ENCODE measurements at places on chromosomes 7 and 10.

GRCh38 chr10:26448706-26449435, 10.7 kb downstream of the APBB1IP start:
- DNase-seq: no peak

- no peak for DNase-seq
These were observed 59.9 kb upstream of the EFCAB10 start for GRCh38 chr7:105640956-105641810.

DNA sequence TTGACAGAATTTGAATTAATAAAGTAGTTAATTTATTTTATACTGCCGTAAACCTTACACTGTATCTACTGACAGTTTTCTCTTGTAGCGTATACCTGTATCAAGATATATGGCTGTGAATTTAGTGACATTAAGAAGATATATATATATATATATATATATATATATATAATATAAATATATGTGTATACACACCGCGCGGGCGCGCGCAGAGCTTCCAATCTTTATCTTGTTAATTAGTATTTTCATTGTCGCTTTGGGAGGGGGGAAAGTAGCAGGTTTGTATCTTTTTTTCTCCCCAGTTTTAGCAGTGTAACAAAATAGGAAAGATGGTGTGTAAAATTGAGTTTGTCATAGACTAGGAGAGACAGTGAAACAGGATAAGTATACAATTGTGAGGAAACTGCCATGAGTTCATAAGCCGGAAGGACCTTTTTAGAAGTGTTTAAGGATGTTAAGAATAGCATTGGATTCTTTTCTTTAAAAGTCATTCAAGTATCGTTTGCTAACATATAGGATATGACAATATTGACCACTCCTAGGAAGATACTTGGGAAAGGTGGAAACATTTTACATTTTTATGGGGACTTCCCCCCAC, 2.0 kb downstream of the PLEKHA1 start:
- no peak for DNase-seq

DNA sequence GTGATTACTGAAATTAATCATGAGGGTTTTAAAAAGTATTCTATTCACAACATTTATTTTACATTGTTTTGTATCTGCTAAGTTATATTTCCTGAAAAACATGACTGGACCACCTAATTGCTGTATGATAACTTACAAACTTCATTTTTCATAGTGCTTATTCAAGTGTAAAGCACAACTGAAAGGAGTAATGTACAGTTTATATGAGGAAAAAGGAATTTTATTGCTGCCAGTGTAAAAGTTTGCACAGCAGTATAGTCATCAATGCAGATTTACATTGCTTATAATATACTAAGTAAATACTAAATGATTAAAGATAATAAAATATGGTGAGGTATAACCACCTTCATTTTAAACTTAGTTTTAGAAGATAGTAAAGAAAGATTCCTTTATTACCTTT, 4.0 kb downstream of the PTEN start:
- no peak for DNase-seq

GRCh38 chr10:4370376-4370775, 455.6 kb upstream of the AKR1E2 start:
- no peak for DNase-seq

DNA sequence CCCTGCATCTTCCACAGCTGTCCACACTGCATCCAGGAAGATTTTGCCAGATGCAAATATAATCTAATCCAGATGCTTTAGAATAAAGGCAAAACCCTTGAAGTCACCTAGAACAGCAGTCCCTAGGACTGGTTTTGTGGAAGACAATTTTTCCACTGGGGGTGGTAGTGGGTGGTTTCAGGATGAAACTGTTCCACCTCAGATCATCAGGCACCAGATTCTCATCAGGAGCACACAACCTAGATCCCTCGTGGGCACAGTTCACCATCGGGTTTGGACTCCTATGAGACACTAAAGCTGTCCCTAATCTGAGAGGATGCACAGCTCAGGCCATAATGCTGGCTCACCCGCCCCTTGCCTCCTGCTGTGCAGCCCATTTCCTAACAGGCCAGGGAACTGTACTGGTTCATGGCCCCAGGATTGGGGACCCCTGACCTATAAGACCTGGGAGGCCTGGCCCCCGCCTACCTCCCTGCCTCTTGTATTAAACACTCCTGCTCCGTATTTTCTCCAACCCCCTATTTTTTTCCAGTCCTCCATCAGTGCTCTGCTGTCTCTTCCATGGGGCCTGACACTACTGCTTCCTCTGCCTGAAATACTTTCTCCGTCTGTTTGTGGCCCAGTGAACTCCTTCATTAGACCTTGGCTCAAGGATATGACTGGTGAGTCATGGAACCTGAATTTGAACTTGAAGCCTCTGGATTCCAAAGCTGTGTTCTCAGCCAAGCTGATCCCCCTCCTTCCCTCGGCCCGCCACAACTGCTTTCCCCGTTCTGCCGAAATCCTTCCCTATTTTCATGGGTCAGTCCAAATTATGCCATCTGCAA, 79.9 kb upstream of the RHEB start:
- peak; percentile 77 for DNase-seq

DNA sequence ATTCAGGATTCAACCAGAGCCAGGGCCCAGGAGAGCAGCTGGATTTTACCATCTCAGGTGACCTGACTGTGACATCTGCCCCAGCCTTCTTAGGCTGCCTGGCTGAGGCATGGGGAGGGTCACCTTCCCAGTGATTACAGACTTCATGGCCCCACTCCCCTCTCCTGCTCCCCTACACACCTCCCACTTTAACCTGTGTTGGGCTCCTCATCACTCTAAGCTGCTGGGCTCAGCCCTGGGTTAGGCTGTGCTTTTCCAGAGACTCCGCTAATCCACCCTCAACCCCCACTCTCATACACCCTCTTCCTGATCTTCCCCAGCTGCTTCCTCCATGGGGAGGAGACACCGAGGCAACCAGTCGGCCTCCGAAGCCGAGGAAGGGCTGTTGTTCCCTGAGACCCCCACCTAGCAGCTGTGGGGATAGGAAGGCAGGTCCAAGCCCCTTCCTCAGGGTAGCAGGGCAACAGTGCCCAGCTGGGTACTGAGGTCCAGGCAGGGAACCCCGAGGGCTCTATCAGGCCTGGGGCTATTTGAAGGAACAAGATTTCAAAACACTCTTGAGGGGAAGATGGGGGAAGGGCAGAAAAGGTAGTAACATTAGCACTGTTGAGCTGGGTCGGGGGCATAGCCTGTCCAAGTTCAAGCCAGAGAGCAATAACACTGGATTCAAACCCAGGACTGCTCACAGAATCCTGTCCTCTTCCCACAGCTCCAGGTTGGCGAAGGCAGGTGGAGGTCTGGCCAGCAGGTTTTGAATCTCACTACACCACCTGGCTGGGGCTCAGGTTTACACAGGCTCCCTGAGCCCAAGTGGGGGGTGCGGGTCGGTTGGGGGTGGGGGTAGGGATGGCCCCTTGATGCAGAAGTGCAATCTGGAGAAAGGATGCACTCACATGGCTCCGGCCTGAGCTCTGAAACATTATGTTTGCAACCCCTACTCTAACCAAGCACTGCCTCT, 1.8 kb downstream of the IMPDH1 start:
- no peak for DNase-seq

DNA sequence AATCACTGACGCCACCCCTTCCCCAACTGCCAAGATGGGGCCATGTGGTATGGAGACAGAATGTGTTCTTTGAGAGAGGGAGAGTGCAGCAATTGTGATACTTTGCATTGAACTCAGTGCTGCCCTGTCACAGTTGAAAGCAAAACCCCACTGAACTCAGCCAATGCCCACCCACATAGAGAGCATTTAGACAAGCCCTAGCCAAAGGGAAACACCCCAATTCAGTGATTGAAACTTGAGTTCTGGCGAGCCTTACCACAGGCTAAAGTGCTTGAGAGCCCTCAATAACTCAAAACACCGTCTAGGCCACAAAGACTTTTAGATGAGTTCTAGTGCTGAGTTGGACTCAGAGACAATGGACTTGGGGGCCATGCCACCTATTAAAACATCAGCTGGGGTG, 751.9 kb upstream of the POT1 start:
- no peak for DNase-seq

DNA sequence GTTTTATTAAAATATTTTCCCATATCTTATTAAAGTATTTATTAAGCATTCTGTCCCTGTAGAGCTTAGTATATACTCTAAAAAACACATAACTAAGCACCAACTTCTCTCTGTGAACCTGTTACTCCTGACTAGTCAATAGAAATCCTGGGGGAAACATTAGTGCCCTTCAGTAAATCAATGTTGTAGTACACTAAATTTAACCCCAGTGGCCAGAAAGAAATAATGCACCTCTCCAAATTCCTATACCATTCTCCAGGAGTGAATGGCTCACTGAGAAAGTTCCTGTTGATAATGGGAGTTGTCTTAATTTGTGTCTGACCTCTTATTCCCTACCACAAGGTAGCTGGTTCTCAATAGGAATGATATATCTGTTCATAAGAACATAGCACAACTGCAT, 188.2 kb downstream of the SEMA3D start:
- DNase-seq: no peak

DNA sequence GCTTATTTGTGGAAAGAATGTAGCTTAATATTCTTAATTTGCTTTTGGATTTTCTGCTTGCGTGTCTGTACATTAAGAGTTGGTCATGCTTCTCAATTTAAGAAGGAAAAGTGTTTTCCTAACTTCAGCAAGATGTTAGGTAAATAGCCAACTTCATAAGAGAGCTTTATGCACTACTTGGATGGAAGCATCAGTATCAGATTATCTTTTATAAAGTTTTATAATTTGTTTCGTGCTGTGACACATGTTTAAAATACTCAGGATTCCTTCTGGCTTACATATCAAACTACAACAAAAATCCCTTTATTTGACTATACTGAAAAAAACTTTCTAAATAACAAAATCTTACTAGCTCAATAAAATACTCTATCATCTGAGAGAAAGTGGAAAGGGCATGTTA, 34.8 kb upstream of the AGR2 start:
- no peak for DNase-seq

GRCh38 chr10:69318867-69319727, 40.8 kb downstream of the HK1 start:
- DNase-seq: no peak

- no peak for DNase-seq
These were observed 141.8 kb upstream of the C1QL3 start for GRCh38 chr10:16663444-16663843.

- no peak for DNase-seq
These were observed 241.6 kb upstream of the TCERG1L start for GRCh38 chr10:131553121-131553520.

GRCh38 chr7:11714205-11714604, 117.8 kb downstream of the THSD7A start:
- DNase-seq: no peak

DNA sequence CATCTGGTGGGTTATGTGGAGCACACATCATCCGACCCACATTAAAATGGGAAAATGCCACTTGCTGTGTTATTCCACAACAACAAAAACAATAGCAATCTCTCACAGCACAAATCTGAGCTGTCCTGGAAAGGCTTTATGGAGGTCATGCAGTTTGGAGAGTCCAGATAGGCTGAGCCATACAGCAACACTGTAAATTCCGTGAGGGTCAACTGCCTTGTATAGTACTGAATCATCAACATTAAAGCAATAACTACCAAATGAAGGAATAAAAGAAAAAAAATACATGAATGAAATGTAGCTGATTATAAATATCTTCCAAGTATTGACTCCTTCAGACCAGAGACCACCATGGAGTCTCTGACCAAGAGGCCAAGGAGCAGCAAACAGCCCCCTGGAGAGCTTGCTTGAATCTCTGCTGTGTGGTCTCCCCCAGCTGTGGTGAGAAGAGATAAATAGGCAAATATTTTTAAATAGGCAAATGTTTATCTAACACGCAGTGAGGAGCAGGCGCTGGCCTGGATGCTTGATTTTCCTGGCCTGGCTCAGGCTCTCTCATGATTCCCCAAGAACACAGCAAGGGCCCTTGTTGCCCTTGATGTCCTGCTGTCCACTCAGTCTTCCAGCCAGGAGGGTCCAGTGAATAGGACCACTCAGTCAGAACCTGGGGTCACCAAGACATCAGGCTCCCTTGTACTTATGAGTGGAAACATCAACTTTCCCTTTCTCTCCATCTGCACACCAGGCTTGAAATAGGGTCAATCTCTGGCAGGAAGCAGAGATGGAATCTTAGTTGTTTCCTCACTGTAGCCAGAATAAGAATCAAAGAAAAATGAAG, 1021.3 kb downstream of the XPNPEP1 start:
- DNase-seq: no peak

- DNase-seq: peak; percentile 32
These were observed 31.2 kb downstream of the GPRIN2 start for GRCh38 chr10:46525177-46525823.

DNA sequence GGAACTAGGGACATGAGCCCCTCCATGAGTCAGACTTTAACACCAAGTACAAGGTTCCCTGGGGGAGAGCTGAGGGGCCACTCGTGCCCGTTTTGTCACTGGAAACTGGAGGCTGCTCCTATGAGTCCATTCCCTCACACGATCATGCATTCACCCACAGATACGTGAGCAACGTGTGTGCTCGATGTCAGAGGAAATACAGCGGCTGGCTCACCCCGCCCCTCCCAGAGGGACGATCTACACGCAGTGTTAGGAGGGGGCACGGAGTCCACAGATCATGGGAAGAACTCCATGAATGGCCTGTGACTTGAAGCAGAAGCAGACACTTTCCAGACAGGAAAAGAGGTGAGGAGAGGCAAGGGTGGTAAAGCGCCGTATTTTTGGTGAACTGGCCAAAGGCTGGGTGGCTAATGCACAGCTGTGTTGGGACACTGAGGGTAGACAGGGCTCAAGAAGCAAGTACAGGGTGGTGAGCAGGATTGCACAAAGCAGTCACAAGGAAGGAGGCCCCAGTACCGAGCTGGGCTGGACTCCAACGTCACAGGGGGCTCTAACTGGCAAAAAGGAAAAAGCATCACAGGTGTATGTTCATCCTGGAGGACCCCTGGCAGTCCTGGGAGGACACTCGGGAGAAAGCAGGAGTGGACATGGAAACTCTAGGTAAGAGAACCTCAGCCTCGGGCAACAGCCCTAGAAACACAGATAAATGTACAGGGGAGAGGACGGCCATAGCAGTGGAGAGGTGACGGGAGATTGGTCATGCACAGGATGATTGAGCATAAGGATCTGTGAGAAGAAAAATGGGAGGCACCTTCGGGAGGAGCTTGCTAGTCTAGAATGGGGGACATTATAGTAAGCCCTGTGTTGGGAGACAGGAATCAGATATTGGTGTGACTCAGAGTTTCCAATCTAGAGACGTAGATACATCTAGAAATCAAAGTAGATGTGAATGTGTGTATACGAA, 41.2 kb downstream of the TNS3 start:
- no peak for DNase-seq

DNA sequence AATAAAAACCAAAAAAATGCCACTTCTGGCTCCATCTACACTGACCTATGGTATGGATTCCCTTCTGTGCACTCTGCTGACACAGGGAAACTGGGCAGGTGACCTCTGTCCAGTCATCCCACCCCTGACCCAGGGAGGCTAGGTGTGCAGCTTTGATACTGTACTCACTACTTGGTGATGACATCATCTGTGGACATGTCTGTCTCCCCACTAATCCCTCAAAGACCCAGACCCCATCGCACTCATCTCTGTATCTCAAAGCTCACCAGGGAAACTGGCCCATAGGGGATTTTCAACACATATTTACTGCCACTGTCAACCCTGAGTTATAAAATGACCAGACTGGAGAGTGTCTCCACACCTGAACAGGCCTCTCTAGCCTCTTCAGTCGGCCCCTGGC, 10.6 kb downstream of the SGMS1 start:
- no peak for DNase-seq

GRCh38 chr7:149669121-149669818, 104.1 kb downstream of the ZNF467 start:
- DNase-seq: peak; percentile 21

GRCh38 chr10:57741751-57742150, 525.9 kb downstream of the IPMK start:
- DNase-seq: no peak

Data from HFF-Myc (cell line).